Activated naive CD8-positive, alpha-beta T cell treated with anti-CD3 and anti-CD28 coated beads, Interleukin-2, amount 10 ng/mL, durations not matched to agents 7 days and 5 days (primary cell): ENCODE measurements at places on chromosomes 16 and 17. TPM values are rescaled to one million over a fixed set of nuclear protein-coding genes. Genes with fewer than 3 reads are reported as not detected.

GRCh38 chr17:57862694-57863667 is 13.1 kb upstream of the MRPS23 start:
- no peak for DNase-seq

- peak; percentile 52 for DNase-seq
Observed at GRCh38 chr17:10114931-10115535, 83.4 kb downstream of the GAS7 start.

GRCh38 chr17:80738020-80738808 is 193.6 kb downstream of the RPTOR start:
- no peak for DNase-seq

GRCh38 chr17:8004899-8005298 is 2.5 kb downstream of the GUCY2D start:
- DNase-seq: peak; percentile 8

DNA sequence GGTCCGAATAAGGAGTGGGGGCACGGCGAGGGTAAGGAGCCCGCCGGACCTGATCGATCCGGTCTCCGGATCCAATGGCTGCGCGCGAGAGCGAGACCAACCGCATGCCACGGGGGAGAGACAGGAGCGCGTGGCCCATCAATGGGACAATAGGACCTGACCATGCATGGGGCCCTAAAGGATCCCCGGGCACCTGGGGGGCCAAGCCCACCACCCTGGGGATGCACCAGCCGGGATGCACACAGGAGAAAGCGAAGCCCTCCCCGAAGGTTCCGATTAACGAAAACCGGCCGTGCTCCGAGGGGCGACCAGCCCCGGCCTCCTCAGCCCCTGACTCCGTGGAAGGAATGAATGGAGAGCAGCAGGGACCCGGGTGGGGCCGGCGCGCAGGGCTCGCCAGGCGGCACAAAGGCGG is 525 bp downstream of the JPT1 start:
- DNase-seq: no peak

- DNase-seq: peak; percentile 96
Observed at GRCh38 chr16:22195695-22196558, 10.2 kb upstream of the EEF2K start.

The OR4D1 gene
- 0.72 TPM for total RNA-seq

The CLEC19A gene
- total RNA-seq: not detected
